ENCODE measurements at places on chromosomes 13 and 19. TPM values are rescaled to one million over a fixed set of nuclear protein-coding genes. Genes with fewer than 3 reads are reported as not detected.

Gene ZNF121
- polyA plus RNA-seq, result 15.3 TPM

Gene TLE2
- polyA plus RNA-seq, result 16.8 TPM

Gene ELSPBP1
- polyA plus RNA-seq, result 0.32 TPM

Gene ZBTB32
- polyA plus RNA-seq, result 2.0 TPM

Gene C19orf85
- not detected for polyA plus RNA-seq

Gene GPR18
- 6.7 TPM for polyA plus RNA-seq

Gene CNN1
- polyA plus RNA-seq, result 51.8 TPM

Gene ZNF302
- polyA plus RNA-seq, result 44.4 TPM

Gene ZNF547
- 7.2 TPM for polyA plus RNA-seq

Gene IGLON5
- polyA plus RNA-seq, result 0.25 TPM

Gene LGALS7B
- 234 TPM for polyA plus RNA-seq

Gene ZNF814
- polyA plus RNA-seq, result 16.7 TPM

Gene TNNI3
- 0.75 TPM for polyA plus RNA-seq

Gene SIAH3
- polyA plus RNA-seq, result 0.07 TPM

Gene FOXA3
- 0.23 TPM for polyA plus RNA-seq

Gene RNF17
- polyA plus RNA-seq, result 0.34 TPM

Gene DEDD2
- 36.9 TPM for polyA plus RNA-seq

Gene EHD2
- 14.2 TPM for polyA plus RNA-seq

Gene ZNF878
- 0.23 TPM for polyA plus RNA-seq

Gene PGLYRP2
- 0.14 TPM for polyA plus RNA-seq

Gene RASGRP4
- 1.7 TPM for polyA plus RNA-seq

Gene MISP
- 2.4 TPM for polyA plus RNA-seq

Gene DACT3
- 3.4 TPM for polyA plus RNA-seq

Gene LENG1
- polyA plus RNA-seq, result 11.9 TPM

DNA sequence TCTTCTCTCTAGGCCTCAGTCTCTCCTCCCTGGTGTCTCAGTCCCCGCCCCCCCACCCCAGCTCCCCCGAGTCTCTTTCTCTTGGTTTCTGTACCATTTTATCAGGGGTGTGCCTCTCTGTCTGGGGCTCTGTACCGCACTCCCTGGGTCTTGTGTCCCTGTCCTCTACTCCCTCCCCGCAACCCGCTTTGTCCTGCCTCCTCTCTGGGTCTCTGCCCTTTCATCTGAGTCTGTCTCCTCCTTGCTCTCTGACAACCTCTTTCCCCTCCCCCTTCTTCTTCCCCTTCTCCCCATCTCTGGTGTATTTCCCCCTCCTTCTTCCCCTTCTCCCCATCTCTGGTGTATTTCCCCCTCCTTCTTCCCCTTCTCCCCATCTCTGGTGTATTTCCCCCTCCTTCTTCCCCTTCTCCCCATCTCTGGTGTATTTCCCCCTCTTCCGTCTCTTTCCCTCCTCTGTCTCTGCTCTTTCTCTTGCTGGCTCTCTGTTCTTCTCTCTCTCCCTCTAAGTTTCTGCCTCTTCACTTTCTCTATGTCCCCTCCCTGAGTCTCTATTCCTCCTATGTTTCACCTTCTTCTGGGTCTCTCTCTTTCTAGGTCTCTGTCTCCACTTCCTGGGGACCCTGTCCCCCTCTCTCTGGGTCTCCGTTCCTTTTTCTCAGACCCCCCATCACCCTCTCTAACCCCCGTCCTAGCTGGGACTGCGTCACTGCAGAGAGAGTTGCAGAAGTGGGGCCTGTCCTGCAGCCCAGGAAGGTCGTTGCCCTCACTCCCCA, 2.2 kb upstream of the KCNC3 start:
- no peak for DNase-seq

- DNase-seq, result no peak
These were observed 12.1 kb upstream of the LGALS14 start for GRCh38 chr19:39692166-39692565.

DNA sequence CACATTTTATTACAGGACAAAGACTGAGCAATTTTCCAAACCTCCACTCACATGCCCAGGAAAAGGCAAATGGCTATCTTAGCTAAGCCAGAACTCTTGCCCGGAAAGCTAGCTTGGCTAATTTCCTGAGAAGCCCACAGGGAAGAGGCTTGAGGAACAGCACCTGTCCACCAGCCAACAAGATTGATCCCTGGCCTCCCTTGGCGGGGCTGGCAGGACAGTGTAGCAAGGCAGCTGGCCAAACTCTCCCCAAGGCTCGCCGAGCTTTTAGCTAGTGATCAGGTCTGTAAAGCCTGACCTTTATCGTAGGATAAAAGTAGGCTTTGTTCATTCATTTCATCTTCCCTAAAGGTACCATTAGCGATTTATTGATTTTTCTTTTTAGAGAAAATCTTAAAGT, 101.4 kb downstream of the UQCRFS1 start:
- no peak for DNase-seq

GRCh38 chr19:49805822-49806619, 7.1 kb downstream of the FUZ start:
- no peak for DNase-seq

DNA sequence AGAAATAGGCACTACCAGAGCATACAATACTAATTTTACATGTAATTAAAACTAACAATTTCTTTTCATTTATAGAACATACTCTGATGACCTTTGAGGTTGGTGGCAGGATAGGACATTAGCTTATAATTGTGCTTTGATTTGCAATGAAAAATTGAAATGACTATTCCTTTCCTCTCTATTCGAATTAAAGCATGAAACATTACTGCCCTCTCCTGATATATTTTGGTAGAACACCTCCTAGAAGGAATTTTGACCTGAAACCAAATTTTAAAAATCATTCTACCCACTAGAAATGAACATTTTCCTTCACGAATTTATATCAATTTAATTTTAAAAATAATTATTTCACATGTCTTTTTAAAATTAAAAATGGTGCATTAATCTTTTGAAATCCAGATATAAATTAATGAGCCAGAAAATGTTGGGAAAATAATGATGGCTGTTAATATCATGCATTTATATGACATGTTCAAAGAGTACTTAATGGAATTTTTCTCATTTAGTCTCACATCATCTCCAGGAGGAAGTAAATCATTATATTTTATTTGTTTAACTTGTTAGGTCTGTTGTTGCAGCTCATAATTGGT, 556.3 kb upstream of the ARGLU1 start:
- no peak for DNase-seq

DNA sequence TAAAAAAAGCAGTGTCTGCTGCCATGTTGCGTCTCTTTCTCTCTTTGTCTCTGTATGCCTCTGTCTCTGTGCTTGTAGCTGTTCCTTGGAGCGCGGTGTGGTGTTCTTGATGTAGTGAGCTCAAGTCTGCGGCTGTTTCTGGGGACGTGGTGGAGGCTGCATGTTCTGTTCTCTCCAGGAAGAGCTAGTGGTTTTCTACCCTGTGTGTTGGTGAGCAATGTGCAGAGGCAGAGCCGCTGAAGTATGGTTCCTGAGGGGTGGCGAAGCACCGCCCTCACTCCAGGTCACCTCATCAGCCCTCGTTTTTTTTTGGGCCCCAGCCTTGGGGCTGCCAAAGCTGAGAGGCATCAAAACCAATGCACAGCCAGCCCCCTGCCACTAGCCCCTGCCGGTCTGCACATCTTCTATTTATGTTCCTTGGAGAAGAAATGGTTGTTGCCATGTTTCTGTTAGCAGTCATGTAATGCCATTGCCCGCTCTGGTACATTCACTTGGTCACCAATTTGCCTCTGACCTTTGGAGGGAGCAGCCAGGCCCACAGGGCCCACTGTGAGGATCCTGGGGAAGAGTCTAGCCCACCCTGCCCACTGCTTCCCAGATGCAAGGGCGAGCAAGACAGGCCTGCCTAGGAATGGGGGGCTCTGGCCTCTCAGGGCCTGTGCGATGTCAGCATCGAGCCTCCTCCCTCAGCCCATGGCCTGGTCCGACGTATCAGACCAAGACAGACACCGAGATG, 7.2 kb downstream of the HNRNPL start:
- DNase-seq, result no peak

DNA sequence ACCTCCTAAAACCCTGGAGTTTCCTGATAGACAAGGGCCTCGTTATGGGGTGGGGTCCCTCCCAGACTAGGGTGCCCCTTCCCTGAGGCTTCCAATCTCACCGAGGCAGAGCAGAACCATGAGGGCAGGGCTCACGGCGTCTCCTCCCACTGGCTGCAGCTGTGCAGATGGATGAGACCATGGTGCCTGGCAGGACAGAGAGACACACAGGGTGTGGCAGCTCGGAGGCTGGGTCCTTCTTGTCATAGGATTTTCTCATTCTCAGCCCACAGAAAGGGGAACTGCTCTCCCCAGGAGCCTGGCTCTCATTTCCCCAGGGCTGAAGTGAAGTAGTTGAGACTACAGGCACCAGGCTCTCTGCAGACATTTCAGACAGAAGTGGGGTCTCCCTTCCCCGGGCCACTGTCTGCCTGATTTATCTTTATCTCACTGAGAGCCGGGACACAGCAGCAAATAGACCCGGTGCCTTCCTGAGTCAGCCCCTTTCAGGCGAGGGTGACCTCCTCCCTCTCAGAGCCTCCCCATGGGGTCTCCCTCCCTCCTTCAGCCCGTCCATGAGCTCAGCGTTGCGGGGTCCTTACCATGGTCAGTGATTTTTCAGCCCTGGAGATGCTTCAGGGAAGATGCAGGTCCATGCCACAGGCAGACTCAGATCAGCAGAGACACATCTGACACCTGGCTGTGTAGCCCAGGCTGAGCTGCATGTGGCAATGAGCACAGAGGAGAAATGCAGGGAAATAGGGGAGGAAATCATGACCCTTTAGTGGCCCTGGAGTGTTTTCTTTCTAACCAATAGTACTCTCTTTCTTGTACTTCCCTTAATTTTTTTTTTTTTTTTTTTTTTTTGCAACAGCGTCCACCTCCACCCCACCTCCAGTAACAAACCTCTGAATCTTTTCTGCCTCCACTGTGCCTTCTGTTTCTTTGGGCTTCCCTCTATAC, at the start of gene LILRA5:
Gene LILRA5 (minus strand): TSS at position 731 of the 942 bp plus-strand sequence. CDS start 147 bp downstream, at position 584.
- no peak for DNase-seq

- DNase-seq, result no peak
These were observed 4.9 kb upstream of the CERS1 start for GRCh38 chr19:18900700-18901481.

GRCh38 chr13:34347784-34348573, 530.0 kb downstream of the RFC3 start:
- no peak for DNase-seq

DNA sequence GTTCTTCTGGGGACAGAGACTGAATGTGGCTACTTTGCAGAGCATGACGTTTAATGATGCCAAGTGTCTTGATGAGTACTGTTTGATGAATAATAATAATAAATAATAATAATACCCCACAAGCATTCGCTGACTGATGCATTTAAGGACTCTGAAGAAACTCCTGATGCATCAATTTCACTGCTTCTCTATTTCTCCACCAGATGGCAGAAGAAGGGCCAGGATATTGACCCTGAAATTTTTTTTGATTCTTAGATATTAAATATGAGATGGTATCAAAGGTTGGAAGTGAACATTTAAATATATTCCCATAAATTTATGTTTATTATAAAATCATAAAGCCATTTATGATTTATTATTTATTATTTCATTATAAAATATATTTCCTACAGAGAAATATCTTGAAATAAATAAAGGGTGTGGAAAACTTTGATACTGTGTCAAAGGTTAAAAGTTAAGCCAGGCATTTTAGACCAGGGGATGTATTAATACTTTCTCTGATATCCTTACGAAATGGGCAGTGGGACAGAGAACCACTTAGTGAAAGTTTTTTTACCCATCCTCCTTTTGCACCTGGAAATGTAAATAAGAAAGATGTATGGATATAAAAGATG, 170.9 kb downstream of the LACC1 start:
- peak; percentile 22 for DNase-seq

DNA sequence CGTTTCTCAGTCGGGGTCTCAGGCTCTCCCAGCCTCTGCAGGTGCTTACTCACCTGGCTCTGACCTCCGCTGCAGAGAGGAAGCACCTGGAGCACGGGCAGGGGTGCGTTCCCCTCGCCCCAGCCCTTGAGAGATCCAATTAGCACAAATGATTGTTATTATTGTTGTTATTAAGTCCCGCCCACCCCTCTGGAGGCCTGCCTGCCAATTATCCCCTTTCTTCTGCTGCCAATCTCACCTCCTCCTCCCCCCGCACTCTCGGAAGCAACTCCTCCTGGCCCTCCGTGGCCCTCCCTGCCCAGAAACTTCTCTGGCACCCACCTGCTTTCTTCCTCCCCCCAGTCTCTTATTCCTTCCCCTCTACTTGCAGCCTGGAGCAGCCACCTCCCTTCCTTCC, 8.8 kb downstream of the ZNF787 start:
- DNase-seq, result no peak

GRCh38 chr13:111422348-111422747, 101.9 kb downstream of the TEX29 start:
- no peak for DNase-seq

- DNase-seq, result no peak
These were observed 292.0 kb downstream of the KLF12 start for GRCh38 chr13:73842184-73842583.

GRCh38 chr13:37529751-37530385, 68.7 kb downstream of the POSTN start:
- no peak for DNase-seq

- no peak for DNase-seq
These were observed 49.6 kb upstream of the ARGLU1 start for GRCh38 chr13:106617561-106617960.

GRCh38 chr13:70090036-70090723, 17.4 kb upstream of the ATXN8OS start:
- DNase-seq, result no peak

- DNase-seq, result no peak
These were observed 45.2 kb downstream of the SCEL start for GRCh38 chr13:77580748-77581147.

- no peak for DNase-seq
These were observed 52.9 kb downstream of the MBNL2 start for GRCh38 chr13:97274829-97275649.

DNA sequence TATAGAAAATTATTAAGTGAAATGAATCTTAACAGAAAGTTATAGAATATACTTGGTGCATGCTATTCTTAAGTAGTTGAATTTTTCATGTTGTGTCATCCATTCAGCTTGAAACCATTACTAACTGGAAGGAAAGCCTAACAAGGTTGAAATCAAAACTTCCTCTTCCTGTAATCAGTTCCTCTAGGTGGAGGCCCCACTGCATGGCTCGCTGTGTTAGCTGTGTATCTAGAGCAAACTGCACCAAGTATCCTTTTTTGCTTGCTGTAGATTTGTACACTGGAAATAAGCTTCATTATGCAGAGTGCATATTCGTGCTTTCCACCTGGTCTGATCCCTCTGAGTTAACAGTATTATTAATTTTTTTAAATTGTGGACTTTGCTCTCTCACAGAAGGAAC, 1146.1 kb downstream of the EFNB2 start:
- no peak for DNase-seq

- no peak for DNase-seq
These were observed 1015.7 kb downstream of the EFNB2 start for GRCh38 chr13:105519771-105520170.

- no peak for DNase-seq
These were observed 180.9 kb downstream of the PCCA start for GRCh38 chr13:100269837-100270236.

GRCh38 chr13:101492251-101492910, 39.9 kb downstream of the ITGBL1 start:
- DNase-seq, result no peak
